8988T (cell line): ENCODE measurements at places on chromosomes 2 and 18.

GRCh38 chr2:79935771-79936657 lies 368.5 kb downstream of the LRRTM1 start:
- DNase-seq = no peak

DNA sequence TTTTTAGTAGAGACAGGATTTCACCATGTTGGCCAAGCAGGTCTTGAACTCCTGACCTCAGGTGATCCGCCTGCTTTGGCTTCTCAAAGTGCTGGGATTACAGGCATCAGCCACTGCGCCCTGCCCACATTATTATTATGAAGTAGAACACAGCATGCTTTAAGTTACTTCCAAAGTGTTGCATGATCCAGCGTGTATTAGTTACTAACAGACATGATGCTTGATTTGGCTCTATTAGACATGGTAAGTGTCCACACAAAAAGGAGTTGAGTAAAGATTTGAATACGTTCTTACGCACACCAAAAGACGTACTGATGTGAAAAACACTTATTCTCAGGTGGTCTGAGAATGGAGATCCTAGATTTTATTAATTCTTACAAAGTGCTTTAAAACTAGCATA lies 50.0 kb downstream of the SLC38A11 start:
- DNase-seq = no peak

DNA sequence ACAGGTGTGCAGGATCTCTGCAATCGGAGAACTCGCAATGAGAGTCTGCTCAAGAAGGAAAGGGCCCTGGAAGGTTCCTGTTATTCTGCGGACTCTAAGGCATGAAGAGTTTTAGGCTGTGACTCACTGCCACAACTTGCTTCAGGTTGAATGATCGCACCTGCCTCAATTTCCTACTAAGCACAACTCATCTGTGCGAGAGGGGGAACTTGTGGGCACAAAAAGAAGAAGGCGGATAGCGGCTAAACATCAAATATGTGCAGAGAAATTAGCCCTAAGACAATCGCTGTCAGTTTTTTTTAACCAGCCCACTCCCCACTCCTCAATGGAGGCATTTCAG lies 14.0 kb upstream of the CREG2 start:
- no peak for DNase-seq

DNA sequence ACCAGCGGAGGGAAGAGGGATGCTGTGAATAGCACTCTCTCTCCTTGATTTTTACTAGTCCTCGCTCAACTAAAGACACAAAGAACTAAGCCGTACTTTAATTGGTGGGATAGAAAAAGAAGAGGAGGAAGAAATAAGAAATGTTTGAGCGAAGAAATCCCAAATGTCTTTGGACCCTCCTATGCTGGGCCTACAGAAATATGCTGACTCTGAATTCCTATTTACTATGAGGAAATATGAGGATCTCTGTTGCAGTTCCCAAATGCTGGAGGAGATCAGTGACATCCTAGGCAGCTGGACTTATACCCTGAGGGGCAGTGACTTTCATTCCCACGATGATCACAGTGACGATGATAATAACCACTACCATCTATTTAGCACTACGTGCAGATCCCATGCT lies 16.6 kb upstream of the PIEZO2 start:
- no peak for DNase-seq

- DNase-seq = no peak
These were observed 126.1 kb downstream of the HNMT start for GRCh38 chr2:138090330-138090729.

DNA sequence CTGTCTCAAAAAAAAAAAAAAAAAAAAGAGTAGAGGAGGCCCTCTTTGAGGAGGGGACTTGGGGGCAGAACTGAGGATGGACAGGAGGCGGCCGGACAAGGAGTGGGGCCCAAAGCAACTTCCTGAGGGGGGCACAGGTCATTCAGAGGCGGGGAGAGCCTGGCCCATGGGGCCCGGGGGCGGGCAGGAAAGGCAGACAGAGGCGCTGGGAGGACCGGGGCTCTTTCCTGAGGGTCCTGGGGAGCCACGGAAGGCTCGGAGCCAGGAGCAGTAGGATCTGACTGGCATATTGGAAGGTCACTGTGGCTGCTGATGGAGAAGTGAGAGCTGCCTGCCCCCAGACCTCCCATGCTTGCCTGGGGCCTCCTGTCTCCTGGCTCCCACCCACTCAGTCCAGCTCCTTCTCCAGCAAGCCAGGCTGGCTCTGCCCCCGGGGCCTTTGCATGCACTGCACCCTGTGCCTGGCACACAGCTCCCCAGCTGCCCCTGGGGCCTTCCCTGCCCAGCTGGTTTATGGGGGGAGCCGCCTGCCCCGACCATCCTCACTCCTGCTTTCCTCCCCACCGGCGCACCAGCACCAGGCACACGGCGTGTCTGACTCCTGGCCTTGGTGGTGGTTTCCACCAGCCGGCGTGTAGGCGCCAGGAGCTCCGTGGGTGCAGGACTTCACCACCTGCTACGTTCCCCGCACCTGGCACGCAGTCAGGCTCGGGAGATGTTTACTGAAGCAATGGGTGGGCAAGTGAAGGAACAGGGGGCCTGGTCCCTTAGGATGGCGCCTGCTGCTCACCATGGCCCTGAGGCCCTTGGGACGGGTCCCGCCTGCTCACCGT lies 5.6 kb downstream of the ESPNL start:
- DNase-seq = peak; percentile 13
